SK-N-DZ (cell line): ENCODE measurements at places on chromosomes 4 and X.

DNA sequence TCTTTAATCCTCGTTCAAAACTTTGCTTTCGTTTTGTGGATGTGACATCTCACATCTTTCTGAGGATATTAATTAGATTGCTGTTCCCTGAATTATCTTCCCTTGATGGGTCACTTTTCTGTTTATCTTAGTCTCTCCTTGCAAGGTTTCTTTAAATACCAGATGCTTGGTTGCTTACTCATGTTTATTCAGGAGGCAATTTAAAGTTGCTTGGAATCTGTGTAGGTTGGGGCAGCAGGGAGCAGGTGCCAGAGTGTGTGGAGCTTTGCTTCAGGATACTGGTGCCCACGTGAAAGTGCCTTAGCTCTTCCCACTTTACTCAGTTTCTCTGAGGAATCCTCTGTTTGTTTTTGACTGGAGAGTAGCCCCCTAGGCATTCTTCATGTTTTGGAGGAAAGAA is 24.0 kb downstream of the ANAPC4 start:
- DNase-seq = no peak

DNA sequence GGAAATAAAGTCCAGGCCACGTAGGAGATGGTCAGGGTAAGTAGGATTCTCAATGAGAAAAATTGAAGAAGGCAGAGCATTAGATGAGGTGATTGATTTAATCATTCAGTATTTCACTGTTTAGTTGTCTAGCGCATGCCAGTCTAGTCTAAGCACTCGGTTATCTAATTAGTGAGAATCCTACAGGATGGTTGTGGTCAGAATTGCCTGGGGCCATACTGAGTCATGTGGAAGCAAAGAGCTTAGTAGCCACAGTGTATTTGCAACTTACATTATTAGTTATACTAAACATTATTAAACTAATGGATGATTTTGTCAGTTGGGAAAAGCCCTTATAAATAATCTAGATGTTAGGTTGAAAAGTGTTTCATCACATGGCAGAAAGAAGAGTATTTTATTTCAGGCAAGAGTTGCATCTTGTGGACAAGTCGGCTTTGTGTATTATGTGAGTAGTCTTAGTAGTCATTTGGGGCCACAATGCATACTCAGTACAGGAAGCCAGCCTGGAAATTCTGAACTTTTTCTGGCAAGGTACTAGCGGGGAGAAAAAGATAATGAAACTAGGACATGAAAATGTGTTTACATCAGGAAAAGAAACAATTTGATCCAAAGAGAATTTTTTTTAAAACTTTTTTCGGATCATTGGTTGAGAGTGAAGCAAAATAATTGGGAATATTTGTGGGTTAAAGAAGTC is 31.9 kb downstream of the CPEB2 start:
- no peak for DNase-seq

GRCh38 chrX:147832707-147833348 is 78.9 kb upstream of the FMR1 start:
- no peak for DNase-seq

GRCh38 chrX:31706466-31706865 is 634.6 kb upstream of the FTHL17 start:
- DNase-seq = no peak

DNA sequence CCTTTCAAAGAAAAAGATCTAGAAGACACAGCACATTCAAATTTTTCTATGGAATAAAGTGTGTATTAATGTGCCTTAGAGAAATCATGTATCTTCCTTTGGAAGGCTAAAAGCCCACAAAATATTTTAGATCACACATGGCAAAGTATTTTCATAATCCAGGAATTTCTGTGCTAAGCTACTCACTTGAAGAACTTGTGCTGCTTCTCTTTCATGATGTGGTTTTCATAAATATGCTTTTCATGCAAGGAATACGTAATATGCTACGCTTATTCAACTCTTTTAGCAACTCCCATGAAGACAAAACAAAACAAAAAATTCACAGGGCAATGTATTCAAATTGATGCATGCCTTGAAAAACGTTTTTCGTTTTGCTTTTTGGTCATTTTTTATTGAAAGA is 125.6 kb downstream of the ARHGAP24 start:
- no peak for DNase-seq
